Renal cortex interstitium (tissue), 15 donors: ENCODE measurements at places on chromosomes 2 and 18. TPM values are rescaled to one million over a fixed set of nuclear protein-coding genes. Genes with fewer than 3 reads are reported as not detected.

DNA sequence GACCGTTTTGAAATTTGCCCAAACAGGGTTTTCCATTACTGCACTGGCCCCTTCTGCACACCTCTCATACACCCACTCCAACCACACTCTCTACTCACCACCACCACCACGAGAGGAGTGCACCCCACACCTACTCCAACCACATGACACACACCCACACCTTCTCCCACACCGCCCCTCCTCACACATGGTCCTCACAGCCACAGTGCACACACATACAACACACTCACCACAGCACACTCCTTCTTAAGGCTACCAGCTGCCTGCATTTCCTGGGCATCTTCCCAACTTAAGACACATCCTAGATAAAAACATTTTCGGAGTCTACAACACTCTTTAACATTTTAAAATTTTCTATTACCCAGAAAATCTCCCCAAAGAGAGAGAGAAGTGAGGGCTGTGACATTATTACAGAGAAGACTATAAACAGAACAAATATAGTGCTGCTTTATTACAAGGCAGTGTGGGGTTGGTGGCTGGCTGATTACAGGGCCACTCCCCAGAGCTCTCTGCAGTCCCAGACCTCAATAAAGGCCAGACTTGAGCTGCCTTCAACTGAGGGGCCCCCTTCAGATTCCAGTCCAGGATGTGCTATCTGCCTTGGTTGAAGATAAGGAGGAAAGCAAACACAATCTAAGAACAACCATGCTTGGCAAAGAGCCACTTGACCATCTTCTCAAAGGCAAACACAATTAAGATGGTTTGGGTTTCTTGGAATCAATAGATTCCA lies 36.1 kb downstream of the NHEJ1 start:
- DNase-seq: no peak

GRCh38 chr2:190376083-190376482 lies 32.1 kb upstream of the MFSD6 start:
- DNase-seq: no peak

DNA sequence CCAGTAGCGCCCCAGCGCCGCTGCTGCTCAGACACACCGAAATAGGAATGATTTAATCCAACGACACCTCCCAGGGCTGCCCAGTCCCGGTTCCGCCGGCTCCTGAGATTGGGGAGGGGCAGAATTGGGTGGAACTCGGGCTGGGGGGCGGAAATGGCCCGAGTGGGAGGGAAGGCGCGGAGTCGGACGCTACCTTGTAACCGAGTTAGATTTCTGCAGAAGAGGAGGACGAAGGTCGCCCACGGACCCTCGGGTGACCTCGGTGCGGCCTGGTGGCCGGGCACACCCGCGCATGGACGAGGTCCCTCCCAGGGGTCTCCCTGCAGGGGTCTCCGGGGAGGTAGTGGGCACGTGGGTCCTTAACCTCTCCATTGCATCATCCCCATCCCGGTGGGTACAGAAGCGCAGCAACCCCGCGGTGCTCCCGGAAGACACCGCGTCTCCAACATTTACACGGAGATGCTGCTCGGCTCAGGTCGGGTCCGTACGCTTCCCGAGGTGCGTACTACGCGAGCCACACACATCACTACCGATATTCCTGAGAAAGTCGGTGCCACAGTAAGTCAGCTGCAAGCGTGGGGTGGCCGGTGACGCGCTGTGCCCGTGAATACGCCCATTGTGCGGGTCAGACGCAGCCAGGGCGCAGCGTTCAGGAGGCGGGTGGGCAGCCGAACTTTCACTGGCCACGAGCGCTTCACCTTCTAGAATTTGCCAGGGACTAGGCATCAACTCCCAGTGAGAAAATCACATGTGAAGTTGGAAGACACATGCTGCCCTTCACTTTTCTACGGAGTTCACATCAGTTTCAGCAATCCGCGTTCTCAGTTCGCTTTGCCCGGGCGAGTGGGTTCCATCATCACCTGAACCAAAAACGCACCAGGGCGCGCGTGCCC lies 3.0 kb downstream of the ZNF516 start:
- DNase-seq: no peak

DNA sequence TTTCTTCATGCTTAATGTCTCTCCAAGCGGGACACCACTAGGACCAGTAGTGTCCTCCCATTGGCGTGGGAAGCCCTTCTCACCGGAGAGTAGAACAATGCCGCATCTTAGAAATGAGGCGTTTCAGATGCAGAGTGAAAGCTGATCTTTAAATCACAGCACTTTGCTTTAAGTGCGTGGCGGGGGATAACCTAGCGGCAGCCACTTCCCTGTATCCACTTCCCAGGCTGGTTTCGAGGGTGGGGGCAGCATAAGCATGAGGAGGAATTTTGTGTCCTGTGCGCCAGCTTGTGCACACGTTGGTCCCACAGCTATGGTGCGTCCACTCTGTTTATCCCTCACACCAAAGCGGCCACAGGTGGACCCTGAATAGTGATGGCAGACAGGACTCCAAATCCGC lies 63.1 kb downstream of the MBP start:
- DNase-seq: no peak

- no peak for DNase-seq
Observed at GRCh38 chr18:13216711-13217465, 1.7 kb upstream of the LDLRAD4 start.

- no peak for DNase-seq
Observed at GRCh38 chr2:59390581-59390980, 1149.5 kb upstream of the FANCL start.

DNA sequence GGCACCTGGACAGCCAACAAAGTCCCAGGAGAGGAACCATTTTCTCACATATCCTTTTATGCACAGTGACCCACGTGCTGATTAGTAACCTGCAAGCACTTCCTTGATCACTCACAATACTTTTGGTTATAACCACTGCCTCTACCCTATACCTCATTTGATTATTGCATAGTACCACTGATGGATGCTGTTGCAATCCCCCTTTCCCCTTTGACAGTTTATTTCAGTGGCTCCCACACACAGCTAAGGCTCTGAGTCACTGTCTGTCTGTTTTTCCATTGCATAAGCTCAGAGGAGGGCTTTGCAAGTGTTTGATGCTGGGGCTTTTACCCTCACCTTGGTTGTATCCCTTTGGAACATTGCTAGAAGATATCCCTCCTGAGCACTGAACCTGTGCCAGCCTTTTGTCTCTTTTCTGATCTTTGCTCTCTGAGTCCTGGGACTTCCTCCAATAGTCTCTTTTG lies 101.7 kb upstream of the RBBP8 start:
- DNase-seq: no peak

Gene RAX
- not detected for polyA plus RNA-seq
